ENCODE measurements at places on chromosomes 5 and 9.

DNA sequence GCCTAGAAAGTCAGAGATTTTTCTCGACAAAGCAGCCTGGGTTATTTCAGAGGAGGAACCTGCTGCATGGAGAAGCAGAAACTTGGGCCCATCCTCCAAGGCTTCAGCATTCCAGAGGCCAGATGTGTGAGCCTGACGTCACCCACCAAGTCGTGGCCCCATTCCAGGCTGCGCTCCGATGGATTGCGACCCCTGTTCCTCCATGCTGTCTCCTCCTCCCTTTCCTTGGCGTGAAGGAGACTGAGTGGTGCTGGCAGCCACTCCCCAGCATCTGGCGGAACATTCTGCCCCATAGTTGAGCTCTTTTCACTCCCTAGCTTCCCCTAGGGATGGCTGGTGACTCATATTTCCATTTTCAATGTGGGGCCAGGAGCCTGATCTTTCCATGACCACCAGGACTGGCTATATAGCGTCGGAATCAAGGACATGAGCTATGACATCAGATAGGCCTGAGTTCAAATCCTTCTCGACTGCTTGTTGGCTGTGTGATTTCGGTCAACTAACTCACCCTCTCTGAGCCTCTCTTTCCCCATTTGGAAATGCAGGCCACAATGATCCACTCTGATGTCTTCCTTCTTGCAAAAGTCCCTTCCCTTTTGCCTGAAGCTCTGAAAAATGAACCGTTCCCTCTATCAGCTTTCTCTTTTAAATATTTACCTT is 24.5 kb upstream of the DUSP1 start:
- peak; percentile 100 for DNase-seq

- DNase-seq: peak; percentile 51
Measured at GRCh38 chr5:122377026-122377425, 65.0 kb downstream of the SNCAIP start.

DNA sequence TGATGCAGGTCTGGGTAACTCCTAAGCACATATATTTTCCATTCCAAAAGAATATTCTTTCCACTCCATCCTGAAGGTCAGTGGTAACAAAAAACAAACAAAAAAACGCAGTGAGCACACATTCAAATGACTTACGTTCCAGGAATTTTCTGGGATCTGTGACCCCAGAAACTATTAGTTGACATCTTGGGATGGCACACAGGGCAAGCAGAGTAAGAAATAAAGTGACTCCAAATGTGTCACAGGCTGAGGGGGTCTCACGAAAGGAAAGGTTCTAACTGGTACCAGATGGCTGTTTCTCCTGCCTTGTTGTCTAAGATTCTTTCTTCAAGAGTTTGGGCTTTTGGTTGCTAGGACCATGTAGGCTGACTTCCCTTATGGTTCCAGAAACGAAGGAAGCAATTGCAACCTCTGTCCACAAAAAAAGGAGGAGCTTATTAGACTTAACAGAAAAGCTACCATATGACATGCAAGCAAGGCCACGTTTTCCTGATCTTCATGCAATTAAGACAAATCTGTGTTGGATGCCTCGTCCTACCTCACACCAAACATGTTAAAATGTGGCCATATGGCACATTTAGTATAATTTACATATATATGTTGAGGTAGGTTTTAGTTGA is 32.7 kb downstream of the PTGS1 start:
- no peak for DNase-seq

GRCh38 chr5:180637962-180638680 is 11.3 kb downstream of the FLT4 start:
- no peak for DNase-seq

GRCh38 chr9:133114886-133115603 is 6.0 kb downstream of the RALGDS start:
- DNase-seq: no peak
